ENCODE measurements at places on chromosomes 16 and 17.

DNA sequence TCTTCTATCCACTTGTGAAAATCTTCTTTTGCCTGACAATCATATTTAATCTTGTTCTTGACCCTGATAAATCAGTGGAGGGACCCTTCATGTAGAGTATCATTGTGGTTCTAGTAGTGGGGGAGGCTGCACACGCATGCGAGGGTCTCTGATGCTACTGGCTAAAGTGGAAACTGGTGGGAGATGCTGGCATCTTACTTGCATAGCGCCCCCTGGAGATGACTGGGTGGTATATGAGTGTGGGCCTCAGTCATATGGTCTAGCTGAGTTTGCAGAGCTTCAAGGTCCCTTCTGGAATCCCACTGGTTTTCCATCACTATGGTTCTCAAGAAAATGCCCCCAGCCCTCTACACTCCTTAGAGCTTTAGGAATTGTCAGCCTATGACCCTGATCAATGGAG is 236.4 kb upstream of the AXIN2 start:
- DNase-seq = no peak

DNA sequence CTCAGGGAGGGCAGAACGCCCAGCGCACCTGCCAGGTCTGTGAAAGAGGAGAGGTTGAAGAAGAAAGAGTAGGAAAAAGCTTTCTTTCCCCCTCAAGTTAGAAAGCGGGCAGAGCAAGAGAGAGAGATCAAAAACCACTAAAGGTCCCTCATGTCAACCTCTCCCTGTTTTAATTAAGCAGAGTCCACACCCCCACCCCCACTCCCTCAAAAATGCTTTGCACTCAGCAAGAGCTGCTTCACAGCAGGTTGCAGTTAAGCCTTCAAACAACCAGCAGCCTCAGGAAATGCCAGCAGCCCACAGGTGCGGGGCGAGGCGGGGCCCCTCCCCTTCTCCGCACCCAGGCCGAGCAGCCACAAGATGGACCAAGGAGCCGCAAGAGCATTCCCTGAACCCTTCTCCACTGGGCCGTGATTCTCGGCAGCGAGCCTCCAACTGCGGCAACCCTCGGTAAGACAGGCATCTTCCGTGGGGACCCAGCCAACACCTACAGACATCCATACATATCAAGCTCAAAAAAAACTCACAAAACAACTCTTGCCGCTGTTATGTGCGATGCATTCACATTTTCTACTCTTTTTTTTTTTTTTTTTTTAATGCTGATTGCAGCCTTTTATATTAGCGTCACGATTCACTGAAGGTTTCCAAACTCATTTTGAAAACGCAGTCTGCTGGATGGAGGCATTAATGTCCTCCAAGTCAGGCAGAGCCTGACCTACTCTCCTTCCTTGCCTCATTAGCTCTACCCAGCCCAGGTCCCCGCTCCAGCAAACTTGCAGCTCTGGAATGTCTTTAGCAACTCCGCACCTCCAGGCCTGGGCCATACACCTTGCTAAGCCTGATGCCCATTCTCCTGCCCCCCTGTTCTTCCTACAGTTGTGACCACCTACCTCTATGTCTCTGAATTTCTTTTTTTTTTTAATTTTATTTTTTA is 66.1 kb downstream of the AXIN2 start:
- peak; percentile 14 for DNase-seq

GRCh38 chr17:43661699-43662412 is at the start of gene MEOX1:
TSS of gene MEOX1 (minus strand) at chr17:43661922. CDS start at chr17:43661534, 388 bp downstream.
- peak; percentile 94 for DNase-seq

- DNase-seq = no peak
These were observed 504 bp upstream of the COPRS start for GRCh38 chr17:31859487-31860008.

DNA sequence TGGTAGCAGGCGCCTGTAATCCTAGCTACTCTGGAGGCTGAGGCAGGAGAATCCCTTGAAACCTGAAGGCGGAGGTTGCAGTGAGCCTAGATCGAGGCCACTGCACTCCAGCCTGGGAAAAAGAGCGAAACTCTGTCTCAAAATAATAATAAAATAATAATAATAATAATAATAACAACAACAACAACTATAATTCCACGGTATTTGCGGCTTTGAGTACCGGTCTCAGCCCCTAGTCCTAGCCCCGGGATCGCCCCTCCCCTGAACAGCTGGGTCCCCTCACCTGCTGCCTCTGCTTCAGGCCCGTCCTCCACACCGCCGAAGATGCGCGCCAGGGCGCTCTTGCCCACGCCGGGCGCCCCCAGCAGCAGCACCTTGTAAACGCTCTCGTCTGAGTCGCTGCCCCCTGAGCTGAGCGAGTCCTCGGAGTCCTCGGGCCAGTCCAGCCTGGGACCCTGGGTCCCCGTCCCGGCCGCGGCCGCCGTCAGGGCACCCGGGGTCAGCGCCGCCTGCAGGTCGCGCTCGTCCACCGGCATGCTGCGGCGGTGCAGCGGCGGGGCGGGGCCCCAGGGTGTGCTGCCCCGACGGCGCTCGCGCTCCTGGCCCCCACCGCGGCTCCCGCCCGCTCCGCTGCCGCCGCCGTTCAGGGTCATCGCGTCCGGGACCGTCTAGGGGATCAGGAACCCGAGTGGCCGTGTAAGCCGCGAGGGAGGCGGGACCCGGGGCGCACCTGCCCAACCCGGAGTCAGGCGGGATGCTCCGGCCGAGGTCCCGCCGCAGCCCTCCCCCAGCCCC is 611 bp downstream of the RRAD start:
- no peak for DNase-seq

GRCh38 chr16:49993579-49993978 is 31.4 kb upstream of the CNEP1R1 start:
- no peak for DNase-seq

DNA sequence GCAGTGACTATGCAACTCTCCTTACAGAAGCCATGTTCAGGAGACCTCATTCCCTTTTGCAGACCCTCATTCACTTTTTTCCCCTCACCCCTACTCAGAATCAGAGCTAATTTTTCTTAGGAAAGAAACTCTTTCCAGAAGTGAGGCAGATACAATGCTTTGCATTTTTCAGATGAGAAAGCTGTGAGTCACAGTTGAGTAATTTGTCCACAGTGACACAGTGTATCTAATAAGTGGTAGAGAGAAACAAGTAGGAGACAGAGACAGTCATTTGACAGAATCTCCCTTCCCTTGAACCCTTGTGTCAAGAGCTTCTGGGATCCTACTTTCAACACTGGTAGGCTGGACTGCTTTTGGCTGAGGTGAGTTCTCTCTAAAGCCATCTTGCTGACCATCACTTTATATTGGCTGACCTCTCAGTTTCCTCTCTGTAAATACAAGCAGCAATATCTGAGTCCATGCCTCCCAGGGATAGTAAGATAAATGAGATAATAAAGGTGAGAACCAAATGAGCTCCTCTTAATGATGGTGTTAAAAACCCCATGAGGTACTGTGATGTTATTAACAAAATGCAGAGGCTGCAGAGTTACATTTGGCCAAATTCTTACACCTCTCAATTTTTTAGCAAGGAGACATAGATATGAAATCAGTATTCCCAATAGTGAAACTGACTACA is 130.8 kb downstream of the CA10 start:
- no peak for DNase-seq

GRCh38 chr16:66386629-66387622 is 20.4 kb downstream of the CDH5 start:
- no peak for DNase-seq

DNA sequence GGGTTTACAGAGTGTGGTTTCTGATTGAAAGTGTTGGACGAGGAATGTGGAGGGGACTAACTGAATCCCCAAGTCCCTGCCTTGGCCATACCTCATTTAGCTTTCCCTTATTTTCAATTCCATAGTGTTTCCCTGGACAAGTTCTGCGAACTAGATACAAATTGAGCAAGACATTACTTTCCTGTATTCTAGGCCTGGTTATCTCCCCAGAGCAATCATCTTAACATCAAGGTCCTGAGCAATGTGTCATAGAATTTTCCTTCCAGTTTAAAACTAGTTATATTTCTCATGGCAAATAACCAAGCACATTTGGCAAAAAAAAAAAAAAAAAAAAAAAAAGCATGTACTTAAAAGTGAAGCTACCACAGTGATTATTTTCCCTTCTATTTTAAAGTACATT is 330.1 kb downstream of the CDH11 start:
- no peak for DNase-seq

DNA sequence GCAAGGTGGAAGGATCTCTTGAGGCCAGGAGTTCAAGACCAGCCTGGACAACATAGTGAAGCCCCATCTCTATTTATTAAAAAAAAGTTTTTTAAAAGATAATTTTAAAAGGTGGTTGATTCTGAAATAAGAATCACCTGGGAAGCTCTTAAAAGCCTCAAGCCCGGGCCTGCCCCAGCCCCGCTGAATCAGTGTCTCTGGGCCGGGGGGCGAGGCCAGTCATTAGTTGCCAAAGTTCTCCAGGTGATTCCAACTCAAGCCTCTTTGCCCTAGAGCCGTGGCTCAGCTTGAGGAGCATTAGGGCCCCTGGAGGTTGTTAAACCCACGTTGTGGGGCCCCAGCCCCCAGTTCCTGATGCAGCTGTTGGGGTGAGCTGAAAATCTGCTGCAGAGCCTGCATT is 24.6 kb downstream of the JPH3 start:
- DNase-seq = no peak

DNA sequence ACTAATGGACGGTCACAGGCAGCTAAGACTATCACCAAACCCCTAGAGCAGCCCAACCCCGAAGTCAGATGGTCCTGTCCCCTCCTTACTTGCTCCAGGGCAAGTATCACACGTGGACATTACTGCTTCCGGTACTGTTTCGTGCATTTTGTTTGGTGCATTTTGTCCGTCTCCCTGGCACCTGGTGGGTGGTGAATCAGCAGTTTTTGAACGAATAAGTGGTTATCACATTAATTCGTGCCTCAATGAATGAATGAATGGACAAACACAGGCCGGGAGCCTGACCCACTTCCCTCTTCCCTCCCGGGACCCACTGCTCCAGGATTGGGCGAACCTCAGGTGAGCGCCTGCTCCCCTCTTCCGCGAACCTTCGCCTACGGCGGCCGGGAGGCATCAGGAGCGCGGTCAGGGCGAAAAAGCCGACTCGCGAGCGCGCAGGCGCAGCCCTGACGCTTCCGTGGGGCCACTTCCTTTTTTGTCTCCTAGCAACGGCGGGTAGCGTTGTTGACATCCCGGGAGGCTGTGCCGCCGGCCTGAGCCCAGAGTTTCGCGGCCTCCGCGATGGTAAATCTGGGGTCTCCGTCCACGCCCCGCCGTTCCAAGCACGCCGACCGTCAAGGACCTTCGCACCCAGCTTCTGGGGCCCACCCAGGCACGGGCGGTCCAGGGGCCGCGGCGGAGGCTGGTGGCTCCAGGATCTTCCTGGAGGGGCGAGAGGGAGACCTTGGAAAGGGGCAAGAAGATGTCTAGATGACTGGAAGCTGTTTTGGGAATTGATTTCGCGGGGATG is at the start of gene DYNLRB2:
Gene DYNLRB2, plus strand, starts transcription at position 478 of the 790 bp plus-strand sequence. Its CDS starts 84 bp downstream, at position 562.
- peak; percentile 97 for DNase-seq

DNA sequence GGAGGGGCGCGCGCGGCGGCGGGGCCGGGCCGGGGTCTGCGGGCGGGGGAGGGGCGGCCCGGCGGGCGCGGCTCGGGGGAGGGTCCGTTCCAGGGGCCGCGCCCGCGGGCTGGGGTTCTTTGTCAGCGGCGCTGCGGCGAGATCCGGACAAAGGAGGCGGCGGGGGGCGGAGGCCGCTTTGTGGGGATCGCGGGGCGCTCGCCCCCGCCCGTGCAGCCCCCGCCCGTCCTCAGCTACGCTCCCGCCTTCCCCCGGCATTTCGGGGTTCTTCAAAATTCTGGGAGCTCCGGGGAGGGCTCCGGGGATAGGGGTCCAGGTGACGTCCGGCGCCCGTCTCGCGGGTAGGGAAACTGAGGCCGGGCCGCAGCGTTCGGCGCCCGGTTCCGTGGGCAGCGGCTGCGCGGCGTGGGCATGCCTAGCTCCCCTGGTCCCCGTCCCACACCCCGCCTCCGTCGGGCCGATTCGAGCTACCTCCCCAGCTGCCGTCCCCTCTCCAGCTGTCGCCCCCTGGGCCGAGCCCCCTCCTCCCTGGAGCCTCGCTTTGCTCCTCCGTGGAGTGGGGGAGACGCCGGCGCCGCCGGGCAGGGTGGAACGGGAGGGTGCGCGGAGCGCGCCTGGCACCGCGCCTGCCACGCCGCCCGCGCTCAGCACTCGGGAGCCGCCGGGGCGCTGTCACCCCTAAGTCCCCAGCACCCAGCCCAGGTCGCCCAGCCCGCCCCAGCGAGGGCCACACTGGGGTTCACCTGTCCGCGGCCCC is 546 bp downstream of the SNN start:
- peak; percentile 64 for DNase-seq

DNA sequence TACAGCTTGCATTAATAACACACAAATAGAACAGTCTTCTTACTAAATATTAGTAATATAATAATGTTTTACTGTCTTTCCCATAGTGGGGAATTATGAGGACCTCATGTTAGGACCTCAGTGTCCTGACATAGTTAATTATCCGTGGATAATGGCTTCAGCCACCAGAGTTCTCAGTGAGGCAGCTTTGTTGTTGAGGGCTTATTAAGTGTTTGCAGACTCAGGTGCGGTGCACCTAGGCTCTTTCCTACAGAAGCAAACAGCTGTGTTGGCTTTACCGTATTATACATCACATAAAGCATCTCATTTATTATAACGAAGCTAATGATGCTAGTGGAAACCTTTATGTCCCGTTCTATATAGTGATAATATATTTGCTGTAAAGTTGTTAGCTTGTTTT is 246.7 kb downstream of the FTO start:
- DNase-seq = no peak

DNA sequence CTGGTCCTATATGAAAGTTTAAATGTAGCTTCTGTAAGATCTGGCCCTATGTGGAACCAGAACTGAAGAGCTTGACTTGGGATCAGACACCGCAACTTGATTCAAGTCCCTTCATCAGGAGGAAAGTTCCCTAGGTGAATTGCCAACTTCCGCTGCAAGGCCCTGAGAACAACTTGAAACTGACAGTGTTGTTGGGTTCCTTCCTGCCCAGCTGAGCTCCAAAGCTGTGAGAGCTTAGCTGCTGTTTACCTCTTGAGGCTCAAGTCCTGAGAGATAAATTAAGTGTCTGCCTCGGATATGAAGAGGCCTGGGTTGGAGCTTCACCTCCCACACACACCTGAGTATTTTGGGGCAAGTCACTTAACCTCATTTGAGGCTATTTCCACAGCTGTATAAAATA is 44.7 kb downstream of the REXO5 start:
- no peak for DNase-seq

- no peak for DNase-seq
These were observed 128.4 kb downstream of the HAPSTR1 start for GRCh38 chr16:9219813-9220212.

DNA sequence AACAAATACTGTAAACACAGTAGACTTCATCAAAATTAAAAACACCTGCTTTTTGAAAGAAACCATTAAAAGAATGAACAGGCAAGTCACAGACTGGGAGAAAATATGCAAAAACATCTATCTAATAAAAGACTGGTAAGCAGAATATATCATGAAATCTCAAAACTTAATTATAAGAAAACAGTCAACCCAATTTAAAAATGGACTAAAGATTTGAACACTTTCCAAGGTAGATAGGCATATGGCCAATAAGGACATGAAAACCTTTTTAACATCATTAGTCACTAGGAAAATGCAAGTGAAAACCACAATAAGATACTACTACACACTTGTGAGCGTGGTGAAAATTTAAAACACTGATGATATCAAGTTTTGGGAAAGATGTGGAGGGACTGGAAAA is 218.7 kb downstream of the CEP112 start:
- DNase-seq = no peak

- DNase-seq = no peak
These were observed 112.6 kb downstream of the SHISA6 start for GRCh38 chr17:11353601-11354000.
